Stimulated activated CD4-positive, alpha-beta T cell treated with anti-CD3 and anti-CD28 coated beads, TNF-alpha, amount 100 ng/mL, for 24 hours (primary cell): ENCODE measurements at places on chromosomes 5 and 9.

DNA sequence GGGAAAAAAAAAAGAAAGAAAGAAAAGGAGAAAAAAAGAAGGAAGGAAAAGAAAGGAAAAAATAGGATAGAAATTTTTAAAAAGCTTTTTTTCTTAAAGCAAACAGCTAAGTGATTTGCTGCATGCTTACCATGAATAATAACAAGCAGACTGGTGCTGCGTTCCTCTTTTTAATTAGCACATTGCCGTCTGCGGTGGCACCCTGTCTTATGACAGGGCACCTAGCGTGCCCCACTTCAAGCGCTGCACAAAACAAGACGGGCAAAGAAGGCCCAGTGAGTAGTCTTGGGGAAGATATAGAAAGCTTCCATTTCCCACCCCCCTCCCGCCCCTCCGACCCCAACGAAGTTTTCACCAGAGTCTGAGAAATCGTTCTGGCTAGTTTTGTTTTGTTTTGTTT, 513.9 kb downstream of the ZNF608 start:
- DNase-seq: no peak

DNA sequence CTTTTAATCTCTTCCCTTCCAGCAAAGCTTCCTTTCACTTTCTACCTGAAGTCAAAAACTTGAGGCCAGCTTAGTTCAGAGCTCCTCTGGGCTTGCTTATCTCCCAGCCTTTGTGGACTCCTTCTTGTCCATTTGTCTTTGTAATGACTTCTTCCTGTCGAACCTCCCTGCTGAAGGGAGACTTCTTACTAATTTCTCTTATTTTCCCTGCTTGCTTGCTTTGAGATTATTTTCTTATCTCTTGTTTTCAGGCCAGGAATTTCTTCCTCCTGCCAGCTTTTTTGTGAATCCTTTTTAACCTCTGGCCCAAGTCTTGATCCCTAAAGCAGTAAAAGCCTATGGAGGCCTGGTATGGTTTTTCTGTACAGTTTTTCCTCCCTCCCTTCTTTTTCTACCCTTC, 46.8 kb upstream of the DHFR start:
- DNase-seq: no peak

DNA sequence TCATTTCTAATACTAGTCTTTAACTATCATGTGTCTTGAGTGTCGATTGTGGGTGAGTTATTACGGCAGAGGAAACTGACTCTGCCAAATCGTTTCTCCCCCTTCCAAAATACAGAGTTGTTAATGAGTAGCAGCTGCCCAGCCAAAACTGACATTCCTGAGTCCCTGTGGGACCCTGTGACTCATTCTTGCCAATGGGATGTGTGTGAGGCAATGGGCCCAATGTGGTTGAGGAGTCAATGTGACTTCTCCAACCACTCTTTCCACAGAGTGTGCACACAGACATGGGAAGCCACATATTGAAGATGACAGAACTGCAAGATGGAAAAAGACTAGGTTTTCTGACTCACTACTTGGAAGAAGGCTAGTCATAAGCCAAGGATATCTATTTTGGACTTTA, 434.7 kb downstream of the DTWD2 start:
- no peak for DNase-seq

DNA sequence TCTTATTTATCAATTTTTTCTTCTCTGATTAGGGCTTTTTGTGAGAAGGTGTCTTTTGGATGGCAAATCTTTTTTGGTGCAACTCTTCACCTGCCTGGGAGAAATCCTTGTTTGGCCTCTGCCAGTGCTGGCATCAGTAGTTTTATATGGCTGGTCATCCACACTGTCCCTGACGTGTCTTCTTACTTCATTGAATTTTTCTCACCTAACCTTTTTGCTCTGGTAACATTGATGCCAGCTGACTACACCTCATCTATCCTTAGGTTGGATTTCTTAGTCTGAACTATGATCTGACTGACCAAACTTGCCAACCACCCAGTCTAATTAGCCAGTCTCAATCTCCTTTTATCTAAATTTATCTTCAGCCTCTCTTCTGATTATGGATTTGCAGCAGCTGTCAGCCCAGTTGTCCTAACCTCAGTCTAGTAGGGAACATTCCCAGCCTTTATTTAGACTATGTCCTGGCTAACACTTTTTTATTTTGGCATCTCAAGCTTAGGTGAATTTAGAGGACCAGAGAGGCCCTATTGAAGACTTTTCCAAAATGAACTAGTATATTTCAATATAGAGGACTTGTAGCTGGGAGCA, 10.6 kb upstream of the TMEM38B start:
- no peak for DNase-seq

GRCh38 chr5:169637549-169638121, 560 bp downstream of the DOCK2 start:
- DNase-seq: peak; percentile 52

DNA sequence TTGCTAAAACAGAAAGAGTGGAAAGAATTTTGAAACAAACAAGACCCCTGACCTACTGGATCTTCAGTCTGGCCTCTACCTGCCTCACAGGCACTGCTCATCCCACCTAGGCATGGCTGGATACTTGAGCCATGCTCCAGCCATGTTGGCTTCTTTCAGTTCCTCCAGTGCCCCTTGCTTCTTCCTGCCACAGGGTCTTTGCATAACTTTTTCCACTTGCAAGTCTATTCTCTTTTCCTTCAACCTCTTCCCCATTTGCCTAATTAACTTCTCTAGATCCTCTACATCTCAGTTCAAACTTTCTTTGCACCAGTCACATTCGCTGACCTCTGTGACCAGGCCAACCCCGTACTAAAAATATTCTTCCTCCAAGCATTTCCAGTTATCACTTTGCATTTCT, 50.4 kb downstream of the STARD4 start:
- no peak for DNase-seq

- DNase-seq: no peak
Observed at GRCh38 chr9:95224376-95225019, 93.0 kb downstream of the FANCC start.

- no peak for DNase-seq
Observed at GRCh38 chr9:131045300-131046092, 36.5 kb downstream of the LAMC3 start.

DNA sequence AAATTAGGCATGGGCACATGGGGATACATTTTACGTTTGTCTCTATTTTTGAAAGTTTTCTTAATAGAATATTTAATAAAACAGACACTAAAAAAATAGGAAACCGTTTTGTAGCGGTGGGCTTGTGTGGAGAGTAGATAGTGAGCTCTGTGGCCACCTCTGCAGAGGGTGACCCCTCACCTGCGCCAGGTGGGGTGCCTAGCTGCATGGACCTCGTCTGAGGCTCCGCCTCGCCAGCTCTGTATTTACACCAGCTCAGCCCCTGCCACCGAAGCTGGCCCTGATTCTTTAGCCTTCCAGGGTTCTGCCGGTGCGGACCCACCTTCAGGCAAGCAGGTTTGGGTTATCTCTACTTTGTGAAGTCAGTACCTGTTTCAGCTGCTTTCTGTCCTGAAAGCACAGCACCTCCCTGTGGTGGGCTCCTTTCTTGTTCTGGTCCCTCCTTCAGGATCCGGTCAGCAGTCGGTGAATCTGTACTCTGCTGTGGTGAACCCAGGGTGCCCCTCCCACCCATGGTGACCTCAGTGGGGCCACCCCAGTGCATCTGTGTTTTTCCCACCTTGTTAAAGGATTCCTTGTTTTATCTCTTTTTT, 105.2 kb upstream of the CACNA1B start:
- DNase-seq: no peak
